Stimulated activated CD4-positive, alpha-beta T cell treated with anti-CD3 and anti-CD28 coated beads, Interleukin-1b, Interleukin-23, amount 100 ng/mL, for 1 hour (primary cell): ENCODE measurements at places on chromosomes 11 and 22.

- DNase-seq, result no peak
Observed at GRCh38 chr22:36016684-36017083, 11.9 kb downstream of the RBFOX2 start.

DNA sequence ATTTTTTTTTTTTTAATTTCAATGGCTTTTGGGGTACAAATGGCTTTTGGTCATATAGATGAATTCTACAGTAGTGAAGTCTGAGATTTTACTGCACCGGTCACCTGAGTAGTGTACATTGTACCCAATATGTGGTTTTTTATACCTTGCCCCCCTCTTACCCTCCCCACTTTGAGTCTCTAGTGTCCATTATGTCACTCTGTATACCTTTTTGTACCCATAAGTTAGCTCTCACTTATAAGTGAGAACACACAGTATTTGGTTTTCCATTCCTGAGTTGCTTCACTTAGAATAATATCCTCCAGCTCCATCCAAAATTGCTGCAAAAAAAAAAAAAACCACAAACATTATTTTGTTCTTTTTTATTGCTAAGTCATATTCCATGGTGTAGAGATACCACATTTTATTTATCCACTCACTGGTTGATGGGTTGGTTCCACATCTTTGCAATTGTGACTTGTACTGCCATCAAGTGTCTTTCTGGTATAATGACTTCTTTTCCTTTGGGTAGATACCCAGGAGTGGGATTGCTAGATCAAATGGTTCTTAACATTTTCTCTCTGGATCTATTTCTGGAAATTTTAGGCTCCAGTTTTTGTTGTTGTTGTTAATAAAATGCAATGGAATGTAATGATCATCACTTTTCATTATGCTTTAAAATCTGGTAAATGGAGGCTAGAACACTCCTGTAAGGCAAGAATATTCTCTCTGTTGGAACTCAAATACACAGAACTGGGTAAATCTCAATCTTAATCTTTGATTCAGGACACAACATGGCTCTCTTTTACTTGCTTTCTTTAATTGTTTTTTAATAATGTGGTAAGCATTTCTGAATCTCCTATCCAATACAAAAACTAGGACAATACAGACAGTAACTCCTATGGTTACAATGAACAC is 10.3 kb downstream of the NEAT1 start:
- DNase-seq, result no peak

GRCh38 chr11:441418-442274 is at the start of gene ANO9:
Gene ANO9 (minus strand): TSS chr11:442011. CDS start chr11:441926, 85 bp downstream.
- DNase-seq, result no peak

GRCh38 chr11:8813658-8814057 is 97.3 kb upstream of the AKIP1 start:
- DNase-seq, result peak; percentile 4

DNA sequence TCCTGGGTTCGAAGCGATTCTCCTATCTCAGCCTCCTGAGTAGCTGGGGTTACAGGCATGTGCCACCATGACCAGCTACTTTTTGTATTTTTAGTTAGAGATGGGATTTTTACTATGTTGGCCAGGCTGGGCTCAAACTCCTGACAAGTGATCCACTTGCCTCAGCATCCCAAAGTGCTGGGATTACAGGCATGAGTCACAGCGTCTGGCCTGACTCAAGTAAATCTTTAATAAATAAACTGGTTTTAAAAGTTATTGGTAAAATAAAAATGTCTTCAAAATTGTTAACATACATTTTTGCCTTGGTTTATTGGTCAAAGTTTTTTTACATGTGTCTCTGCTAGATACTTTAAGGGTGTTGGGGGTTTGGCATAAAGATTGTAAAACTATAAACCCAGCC is 7.3 kb upstream of the PES1 start:
- no peak for DNase-seq

DNA sequence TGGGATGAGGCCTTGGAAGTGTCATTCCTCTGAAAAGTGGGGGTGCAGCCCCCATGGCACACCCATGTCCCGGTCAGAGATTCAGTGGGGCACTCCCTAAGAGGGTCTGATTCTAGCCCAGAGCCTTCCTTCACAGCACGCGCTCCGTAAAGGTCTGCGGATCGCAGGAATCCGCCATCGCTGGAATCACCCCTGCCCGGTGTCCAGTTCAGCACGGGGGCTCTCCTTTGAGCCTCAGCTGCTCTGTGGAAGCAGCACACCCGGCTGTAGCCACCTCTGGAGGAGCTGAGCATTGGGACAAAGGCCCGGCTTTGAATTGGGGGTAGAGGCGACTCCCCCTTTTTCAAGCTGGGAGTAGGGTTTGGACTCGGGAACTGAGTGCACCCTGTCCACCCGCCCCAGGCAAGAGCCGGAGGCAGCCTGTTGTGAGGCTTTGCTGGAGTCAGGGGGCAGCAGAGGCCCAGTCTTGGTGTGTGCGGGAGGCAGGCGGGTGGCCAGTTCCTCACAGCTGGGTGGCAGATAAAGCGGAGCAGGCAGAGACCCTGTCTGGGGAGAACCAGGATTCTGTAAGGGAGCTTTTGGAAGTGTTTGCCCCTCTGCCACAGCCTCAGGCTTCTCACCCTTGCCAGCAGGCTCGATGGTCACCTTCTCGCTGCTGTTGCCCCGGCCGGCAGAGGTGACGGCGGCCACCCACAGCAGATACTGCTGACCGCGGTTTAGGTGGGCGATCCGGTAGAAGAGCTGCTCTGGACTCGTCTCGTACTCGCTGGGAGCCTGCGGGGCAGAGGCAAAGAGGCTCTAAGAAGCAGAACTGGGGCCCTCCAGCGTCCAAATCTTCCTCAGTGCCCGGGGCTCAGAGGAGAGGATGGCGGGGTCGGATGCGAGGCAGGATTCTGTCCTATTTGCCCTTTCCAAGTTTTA is 115.9 kb downstream of the CEP164 start:
- no peak for DNase-seq

- DNase-seq, result no peak
Observed at GRCh38 chr11:116808262-116809175, 14.6 kb downstream of the APOA4 start.

DNA sequence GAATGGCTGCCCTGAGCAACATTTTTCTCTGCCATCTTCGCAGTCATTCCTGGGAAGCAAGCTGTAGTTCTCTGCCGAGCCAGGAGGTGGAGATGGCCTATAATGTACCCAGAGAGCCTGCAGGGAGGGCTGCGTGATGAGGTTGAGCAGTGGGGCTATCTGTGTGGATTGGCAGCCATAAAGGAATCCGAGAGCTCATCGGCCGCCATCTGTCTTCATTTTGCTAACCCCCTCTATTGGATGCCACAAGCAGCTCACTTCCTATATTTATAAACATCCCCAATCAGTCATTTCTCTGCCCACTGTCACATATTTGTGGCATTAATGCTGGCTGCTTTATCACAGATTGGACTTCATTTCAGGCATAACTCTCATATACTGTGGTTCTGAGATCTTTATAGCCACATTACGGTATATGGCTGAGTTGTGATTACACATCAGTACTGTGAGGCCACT is 209.5 kb downstream of the NTM start:
- no peak for DNase-seq

DNA sequence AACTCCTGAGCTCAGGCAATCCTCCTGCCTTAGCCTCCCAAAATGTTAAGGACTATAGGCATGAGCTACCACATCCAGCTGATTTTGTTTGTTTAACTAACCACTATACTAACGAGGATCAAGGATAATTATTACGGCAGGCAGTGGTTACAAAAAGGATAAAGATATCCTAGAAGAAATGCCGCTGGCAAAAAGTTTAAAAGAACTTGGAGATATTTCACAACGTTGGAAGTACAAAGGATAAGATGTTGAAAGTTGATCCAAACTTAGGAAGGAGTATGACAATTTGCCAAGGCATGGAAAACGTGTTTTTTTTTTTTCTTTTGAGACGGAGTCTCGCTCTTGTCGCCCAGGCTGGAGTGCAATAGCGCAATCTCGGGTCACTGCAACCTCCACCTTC is 13.4 kb downstream of the AP5B1 start:
- DNase-seq, result no peak

DNA sequence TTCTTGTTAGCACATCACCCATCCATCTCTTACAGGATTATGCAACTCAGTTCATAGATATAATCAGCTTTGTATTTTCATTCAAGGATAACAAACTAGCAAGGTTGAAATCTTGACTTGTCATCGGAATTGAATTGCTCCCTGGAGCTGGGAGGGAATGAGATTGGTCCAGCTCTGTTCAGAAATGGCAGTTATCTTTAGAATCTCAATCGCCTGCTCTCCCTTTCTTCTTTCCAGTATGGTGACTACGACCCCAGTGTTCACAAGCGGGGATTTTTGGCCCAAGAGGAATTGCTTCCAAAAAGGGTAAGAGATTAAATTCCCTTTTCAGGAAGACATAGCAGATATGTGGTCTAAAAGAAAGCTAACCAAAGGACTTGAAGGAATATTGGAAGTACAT is 51.0 kb downstream of the NF2 start:
- DNase-seq, result no peak

GRCh38 chr11:113242767-113243397 is 71.5 kb upstream of the TTC12 start:
- no peak for DNase-seq

DNA sequence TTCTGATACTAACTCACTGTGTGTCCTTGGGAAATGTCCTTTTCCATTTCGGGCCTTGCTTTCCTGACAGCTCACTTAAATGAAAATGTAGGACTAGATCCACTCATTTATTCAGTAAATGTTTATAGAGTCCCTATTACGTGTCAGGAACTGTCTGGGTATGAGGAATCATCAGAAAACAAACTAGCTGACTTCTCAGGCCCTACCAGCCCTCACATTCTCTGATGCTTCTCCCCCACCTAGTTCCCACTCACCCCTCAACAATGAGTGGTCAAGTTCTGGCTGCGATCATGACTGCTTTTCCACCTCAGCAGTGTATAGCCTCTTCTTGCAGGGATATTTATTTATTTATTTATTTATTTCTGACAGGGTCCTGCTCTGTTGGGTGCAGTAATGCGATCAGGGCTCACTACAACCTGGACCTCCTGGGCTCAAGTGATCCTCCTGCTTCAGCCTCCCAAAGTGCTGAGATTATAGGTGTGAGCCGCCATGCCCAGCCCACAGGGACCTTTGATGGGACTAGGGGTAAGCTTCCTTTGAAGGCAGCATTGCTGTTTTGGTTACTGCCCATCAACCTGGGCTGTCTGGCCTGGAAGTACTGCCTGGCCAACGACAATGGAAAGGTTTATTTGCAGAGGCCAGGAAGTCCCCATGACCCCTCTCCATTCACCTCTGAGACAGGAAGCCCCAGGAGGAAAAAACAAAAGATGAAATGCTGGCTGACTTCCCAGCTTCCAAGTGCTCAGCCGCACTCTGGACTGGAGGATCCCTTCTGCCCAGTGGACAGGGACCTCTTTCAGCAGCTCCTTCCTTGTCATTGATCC is 33.1 kb upstream of the POLD3 start:
- no peak for DNase-seq

GRCh38 chr22:36281781-36282327 is 28.9 kb downstream of the APOL1 start:
- no peak for DNase-seq

- no peak for DNase-seq
Observed at GRCh38 chr11:73757598-73757997, 3.3 kb downstream of the RAB6A start.

DNA sequence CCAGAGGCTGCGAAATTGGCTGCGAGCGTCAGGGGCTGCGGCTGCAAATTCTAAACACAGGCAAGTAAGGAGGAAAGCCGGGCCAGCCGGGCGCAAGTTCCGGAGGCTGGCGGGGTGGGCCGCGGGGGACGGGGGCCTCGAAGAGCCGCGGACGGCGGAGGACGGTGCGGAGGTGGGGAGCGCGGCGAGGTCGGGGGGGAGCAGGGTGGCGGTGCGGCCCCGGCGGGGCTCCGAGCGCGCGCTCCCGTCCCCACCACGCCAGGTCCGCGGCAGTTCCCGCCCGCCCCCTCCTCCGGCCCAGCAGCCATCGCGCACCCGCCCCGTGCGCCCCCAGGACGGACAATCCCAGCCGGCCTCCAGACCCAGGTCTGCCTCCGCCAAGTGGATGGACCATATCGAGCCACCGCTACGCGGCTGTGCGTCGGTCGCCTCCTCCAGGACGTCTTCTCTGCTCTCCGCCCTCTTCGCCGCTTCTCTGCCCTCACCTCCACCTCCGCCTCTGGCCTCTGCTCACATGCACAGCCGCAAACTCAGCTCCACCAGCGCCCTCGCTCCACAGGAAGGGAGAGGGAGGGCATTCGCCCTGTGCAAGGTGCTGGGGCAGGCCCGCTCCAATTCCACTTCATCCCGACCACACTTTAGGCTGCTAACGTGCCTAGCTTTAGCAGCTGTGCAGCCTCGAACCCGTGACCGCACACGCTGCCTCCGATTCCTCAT is 7.2 kb downstream of the ELFN2 start:
- DNase-seq, result no peak

DNA sequence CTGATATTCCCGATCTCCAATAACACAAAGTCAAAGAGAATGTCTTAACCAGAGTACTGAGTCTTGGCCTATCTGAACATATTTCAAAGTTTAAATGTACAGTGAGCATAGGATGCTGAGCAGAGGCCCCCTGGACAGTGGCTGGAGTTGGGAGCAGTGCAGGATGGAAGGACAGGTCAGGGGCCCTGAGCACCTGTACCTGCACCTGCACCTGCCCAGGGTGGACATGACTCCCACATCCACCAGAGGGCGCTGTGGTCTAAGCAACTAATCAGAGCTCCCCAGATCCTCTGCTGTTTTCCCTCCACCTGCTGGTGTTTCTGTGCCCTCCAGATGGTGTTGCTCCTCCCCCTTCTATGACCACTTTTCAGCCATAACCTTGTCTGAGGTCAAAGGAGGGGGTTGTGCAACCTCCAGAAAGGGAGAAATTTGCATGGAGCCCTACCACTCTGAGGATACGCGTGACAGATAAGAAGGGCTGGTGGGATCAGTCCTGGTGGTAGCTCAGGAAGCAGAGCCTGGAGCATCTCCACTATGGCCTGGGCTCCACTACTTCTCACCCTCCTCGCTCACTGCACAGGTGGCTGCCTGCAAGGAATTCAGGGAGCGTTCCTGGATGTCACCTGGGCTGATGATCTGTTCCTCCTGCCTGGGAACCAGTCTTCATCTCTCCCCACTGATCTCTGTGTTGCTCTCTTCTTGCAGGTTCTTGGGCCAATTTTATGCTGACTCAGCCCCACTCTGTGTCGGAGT is 49.1 kb upstream of the VPREB1 start:
- peak; percentile 63 for DNase-seq

- DNase-seq, result no peak
Observed at GRCh38 chr22:47433627-47434026, 671.2 kb downstream of the TBC1D22A start.

DNA sequence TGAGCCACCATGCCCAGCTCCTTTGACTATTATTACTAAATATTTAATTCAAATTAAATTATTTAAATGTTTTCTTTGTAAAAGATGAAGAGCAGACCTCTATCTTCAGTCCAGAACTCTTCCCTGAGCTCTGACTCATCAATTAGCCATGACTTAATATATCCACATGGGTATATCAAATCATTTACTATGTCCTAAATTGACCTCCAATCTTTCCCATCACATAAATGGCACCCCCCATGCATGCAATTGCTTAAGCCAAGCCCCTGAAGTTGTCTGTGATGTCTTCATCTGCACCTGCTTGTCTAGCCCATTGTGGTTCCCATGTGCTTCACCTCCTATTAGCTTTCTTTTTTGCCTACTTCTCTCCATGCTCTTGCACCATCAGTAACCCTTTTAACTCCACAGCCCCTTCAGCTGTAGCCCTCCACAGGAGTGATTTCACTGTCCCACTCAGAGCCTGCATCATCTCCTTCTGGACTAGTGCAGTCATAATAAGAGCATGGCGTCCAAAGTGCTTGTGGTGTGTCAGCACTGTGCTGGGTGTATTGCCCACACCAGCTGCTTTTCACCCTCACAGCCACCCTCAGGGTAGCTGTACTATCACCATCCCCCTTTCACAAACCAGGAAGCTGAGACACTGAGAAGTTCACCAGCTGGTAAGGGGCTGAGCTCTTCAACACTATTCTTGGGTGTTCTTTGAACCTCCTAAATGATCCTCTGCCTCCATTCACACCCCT is 11.8 kb upstream of the THY1 start:
- DNase-seq, result no peak
